ENCODE measurements at places on chromosomes 5 and 9.

DNA sequence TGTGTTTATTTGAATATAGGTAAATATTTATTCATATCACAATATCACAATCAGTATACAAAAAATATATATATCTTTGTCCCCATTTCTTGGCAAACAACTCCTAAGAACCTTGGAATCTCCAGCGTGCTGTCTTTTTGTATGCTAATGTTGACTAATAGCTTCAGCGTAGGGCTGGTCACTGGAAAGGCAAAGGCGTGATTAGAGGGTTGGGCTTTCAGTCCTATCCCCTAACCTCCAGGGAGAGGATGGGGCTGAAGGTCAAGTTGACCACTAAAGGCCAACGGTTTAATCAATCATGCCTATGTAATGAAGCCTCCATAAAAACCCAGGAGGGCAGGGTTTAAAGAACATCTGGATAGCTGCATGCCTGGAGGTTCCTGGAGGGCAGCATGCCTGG, 79.6 kb upstream of the BNC2 start:
- no peak for DNase-seq

- DNase-seq: no peak
Measured at GRCh38 chr9:2502760-2503159, 118.8 kb upstream of the VLDLR start.

- DNase-seq: no peak
Measured at GRCh38 chr5:17443333-17444130, 54.5 kb upstream of the TAF11L2 start.

- DNase-seq: peak; percentile 8
Measured at GRCh38 chr9:134059661-134060395, 8.0 kb downstream of the BRD3 start.

DNA sequence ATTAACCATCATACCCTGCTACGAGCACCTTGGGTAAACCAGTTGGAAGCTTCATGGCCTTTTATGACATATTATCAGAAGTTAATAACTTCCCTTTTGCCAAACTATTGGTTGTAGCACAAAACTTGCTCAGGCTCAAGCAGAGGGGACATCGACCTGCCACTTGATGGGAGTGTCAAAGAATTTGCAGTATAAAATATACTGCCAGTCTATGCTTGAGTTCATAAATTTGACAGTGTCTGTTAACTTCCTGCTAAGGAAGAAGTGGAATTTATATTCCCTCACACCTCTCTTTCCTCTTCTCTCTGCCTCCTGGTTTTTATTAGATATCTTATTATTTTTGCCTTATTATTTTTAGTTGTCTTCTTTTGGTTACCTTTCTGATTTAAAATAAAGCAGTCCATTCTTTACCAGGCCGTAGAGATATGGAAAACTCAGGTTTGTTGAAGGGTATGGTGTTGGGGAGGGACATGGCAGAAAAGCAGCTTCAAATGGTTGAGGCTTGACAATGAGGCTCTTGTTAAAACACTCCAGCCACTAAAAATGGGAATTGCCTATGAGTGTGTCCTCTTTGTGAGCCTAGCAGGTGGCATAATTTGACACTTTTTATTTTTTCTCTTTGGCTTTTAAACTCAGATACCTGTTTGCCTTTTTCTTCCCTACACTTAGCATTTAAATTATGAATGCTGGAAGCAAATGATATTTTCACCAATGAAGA, 298.0 kb downstream of the DOCK8 start:
- no peak for DNase-seq

DNA sequence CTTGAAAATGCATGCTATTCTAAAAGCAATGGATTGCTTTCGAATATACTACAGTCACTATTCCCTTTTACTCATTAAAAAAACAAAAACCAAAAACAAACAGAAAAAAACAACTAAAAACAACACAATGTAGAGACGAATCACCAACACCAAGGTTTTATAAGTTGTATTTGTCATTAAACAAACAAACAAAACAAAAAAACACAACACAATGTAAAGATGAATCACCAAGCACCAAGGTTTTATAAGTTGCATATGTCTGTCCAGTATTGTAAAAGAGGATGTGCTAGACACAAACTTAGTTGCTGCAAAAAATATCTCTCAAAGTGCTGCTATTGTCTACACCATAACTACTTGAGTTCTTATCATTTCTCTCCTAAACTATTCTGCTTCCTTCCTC, 1269.2 kb downstream of the EFNA5 start:
- no peak for DNase-seq

GRCh38 chr5:683551-684481, 9.3 kb downstream of the TPPP start:
- peak; percentile 9 for DNase-seq

DNA sequence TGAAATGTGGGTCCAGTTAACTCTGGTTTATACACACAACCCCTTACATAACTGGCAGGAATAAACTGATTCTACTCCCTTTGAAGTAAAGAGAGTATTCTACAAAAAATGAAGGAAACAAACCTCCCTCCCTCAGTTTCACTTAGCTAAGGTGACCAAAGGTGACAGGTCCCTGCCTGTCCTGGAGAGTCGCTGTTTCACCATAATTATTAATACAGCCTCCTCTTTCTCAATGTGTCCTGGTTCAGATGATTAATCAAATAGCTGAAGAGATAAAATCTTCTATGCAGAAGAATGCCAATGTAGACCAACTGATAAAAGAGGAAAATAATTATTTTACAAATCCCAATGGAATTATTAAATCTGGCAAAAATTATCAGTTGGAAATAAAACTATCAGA, 163.7 kb upstream of the GNA14 start:
- DNase-seq: no peak

DNA sequence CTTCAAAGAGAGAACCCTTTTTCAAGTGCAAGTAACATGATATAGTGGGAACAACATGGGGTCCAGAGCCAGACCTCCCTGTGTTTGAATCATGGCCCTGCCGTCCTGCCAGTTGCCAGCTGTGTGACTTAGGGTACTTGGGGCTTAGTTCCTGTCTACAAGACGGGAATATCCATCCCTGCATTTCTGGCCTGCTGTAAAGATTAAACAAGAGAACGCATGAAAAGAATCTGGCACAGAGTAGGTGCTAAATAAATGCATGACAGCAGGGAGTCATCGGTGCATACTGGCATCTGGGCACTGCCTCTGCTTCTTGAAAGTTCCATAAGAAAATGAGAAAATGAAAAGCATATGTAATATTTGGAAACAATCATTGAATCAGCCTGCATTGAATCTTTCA, 77.8 kb upstream of the PRRC1 start:
- DNase-seq: no peak

DNA sequence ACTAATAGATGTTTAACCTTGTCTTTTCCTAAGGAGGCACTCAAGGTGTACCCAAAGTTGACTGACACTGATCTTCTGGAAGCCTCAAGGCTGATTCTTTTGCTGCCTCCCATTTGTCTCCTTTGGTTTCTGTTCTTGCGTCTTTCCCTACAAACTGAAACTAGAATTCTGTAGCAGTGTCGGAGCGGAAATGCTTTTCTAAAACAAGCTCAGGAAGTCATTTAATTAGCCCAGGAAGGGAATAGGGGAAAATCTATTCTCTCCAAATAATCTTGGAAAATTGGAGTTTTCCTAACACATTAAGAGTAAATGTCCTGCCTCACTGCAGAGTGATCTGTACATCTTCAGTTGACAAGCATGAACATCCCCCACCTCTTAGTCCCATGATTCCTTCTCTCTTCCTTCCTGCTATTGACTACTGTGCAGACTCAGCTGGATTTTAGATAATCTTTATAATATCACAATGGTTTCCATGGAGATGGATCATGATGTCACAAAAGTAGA, 182.7 kb downstream of the NR3C1 start:
- no peak for DNase-seq

GRCh38 chr9:34010979-34011378, 37.7 kb downstream of the UBAP2 start:
- DNase-seq: no peak

DNA sequence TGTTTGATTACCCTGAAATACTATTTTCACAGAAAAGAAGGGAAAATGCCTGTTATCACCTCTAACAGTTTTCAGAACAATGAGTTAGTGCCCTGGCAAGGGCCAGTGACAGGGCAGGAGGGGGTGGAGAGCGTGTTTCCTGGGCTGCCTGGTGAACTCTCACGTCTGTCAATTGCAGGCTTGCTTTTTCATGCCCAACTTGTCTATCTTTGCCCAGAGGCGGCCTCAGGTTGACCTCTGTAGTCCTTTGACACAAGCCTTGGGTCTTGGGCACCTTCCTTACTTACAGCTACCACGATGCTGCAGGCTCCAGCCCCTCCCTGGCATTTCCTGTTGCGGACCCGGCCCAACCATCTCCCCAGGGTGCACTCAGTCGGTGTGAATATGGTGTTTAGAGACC, 2.2 kb upstream of the CEL start:
- DNase-seq: no peak

DNA sequence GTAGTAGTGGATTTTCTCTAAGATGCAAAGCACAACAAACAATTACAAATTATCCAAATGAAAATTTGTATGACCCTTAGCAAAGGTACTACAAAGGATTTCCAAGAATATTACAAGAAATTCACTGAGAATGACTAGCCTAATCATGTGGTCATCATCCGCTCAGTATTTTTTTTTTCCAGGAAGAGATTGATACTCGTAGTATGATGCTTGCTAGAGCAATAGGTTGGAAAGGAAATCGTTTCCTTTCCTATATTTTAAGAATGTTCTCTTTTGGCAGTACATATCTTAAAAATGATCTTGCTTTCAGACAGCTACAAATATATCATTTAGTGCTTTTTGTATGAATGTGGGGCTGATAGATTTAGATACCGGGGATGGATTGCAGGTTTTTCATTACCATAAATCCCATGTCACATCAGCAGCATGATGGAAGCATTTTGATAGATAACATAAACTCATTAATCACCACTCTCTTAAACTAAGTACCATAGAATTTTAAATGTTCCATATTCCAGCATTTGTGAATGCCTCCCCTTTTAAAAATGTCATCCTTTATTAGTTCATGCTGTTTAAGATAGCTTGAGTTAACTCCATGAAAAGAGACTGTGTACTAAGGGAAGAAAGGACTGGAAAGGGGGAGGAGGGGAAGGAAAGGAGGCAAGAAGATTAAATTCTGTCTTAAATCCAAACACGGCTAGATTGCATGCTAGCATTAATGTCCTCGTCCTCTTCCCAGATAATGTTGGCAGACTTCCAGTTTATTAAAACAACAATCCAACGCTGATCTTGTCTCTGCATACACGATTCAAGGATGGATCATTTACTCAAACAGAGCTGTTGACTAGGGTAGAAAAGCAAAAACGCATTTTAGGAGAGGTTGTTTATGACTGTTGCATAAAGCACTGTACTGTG, 311.7 kb upstream of the ZNF608 start:
- no peak for DNase-seq

DNA sequence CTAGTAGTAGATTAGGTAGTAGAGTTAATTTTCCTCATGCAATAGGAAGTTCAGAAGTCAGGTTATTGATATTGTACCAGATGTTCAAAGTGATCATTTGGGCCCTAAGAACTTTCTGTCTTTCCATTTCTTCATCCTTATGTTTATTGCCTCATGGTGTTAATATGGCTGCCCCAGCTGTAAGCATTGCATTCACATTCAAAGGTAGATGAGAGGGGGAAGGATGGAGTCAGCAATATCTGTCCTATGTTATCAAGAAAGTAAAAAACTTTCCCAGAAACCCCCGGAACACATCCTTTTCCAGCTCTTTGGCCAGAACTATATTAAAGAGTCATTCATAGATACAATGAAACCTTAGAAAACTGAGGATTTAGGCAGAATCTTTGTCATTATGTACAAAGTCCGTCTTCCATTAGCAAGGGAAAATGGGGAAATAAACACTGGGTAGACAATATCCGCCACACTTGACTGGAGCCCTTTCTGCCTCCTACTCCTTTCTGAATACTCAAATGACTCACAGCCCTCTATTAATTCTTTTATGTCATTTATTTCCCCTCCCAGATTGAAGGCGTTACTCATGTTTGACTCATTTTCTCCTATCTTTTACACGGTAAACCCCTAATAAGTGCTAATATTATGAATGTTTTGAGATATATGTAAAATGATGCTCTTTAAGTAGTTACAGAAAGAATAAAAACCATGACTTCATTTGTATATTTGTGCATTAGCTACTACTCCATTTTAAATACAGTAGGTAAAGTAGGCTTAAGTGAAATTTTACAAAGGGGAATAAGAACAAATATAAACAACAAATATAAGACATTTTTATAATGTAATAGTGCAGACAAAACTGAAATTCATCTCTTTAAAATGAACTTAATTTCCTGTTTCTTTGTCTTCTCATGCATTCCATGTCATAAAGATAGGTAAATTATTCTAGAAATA, 127.6 kb downstream of the SLF1 start:
- no peak for DNase-seq

DNA sequence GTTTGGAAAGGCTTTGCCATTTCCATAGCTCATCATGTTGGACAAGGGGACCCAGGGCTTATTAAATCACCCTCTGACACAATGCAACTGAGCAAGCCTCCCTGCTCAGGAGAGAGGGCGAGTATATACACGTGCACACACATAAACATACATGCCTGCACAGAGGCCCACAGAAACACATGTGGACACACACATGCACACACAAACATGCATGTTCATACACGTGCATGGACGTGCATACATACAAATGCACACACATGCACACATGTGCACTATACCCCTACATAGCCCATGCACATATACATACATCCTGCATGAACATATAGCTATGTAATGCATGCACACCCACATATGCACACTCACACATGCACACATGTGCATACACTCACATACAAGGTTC, 99.5 kb upstream of the ALDH1B1 start:
- no peak for DNase-seq

- peak; percentile 47 for DNase-seq
Measured at GRCh38 chr5:35780236-35780635, 76.5 kb upstream of the IL7R start.

DNA sequence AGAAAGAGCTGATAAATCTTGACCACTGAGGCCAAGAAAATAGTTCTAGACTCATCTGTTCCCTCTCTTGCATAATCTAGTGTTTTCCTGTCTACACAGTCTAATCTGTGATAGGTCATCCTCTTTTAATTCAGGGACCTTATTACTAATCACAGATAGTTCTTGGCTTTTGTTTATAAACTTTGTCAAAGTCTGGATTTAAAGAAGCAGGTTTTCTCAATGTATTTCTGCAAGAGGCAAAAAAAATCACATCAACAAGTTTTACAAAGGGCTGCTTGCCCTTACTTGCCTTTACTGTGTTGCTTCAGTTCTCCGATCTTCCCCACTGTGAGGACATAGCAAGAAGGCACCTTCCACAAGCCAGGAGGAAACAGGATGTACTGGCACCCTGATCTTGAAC, 43.9 kb upstream of the MTAP start:
- DNase-seq: no peak

Data from activated naive CD4-positive, alpha-beta T cell treated with anti-CD3 and anti-CD28 coated beads, Interleukin-2, amount 50 U/mL, for 16 hours (primary cell).